ENCODE measurements at places on chromosomes 11 and 22.

- no peak for DNase-seq
Observed at GRCh38 chr22:44284711-44285110, 28.0 kb downstream of the SHISAL1 start.

DNA sequence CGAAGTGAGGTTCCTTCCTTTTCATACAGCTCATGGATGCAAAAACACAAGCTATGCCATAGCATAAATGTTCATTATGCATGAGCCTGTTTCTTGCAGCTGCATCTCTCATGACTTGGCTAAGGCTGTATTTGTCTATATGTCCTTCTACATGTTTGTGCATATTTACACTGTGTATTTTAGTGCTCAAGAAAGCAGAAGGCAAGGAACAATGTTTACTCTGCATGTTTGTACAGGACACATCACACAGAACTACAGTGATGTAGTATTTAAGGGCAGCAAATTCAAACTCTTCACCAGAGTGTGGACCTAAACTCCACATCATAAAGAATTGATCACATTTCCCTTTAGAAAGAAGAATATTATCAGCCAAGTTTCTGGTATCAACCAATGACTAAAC lies 170.3 kb downstream of the CADM1 start:
- DNase-seq = no peak

DNA sequence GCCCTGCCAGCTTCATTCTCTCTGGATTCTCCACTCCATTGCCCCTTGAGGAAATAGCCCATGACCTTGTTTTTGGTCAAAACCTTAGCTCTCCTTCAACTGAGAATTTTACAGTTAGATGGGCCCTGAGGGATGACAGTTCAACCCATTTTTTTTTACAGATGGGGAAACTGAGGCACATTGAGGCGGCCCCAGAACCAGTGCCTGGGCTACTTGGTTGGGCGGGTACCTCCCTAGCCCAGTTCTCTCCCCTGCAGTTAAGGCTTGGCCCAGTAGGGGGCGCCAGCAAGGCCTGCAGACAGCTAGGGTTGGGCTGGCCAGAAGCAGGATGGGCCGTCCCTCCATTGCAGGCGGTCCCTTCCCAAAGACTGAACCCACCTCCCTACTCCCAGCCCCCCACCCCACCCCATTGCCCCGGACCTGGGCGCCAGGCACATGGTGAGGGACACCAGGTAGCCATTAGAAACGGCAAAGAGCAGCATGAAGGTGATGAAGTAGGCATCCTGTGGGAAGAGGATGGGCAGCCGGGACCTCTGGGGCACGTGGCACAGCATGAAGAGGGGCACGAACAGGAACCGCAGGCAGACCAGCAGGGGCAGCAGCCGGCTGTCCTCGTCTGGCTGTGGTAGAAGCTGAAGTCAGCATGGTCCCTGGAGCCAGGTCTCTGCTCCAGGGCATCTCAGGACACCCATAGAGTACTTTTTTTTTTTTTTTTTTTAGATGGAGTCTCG lies 7.6 kb downstream of the SLC29A2 start:
- DNase-seq = peak; percentile 81

DNA sequence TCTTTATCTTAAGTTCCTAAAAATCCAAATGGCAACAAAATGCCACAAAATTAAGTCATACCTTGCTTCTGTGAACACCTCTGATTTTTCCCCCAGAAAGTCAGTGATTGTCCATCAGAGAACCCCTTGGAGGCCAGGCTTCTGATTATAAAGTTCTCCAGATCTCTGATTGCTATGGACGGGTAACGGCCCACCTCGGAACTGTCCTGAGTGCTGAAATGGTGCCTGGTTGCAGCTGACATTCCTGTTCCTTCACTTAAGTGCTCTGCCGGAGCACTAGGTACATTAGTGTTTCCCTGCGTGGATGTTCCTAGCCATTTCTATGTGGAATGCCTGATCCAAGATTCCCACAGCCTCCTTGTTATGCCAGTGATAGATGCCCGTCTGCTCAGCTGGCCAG lies 85.0 kb downstream of the CHST1 start:
- peak; percentile 37 for DNase-seq

- DNase-seq = peak; percentile 74
Observed at GRCh38 chr11:35274909-35275785, 136.2 kb downstream of the CD44 start.

- DNase-seq = peak; percentile 52
Observed at GRCh38 chr22:44412136-44412731, 85.8 kb downstream of the RTL6 start.

DNA sequence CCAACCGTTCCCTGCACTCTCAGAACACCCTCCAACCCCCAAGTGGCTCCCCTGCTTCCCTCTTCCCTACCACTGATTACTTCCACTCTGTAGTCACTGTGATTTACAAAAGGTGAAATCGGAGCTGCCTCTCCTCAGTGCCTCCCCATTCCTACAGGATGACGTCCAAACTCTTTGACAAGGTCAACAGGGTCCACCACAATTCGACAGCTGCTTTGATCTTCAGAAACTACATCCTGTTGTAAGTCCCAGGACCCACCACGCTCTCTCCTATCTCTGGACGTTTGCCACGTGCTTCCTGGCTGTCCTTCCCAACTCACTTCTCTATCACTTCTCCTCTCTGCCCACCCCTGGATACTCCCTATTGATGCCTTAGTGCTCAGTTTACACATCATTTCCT lies 85.0 kb upstream of the EIF3D start:
- no peak for DNase-seq

DNA sequence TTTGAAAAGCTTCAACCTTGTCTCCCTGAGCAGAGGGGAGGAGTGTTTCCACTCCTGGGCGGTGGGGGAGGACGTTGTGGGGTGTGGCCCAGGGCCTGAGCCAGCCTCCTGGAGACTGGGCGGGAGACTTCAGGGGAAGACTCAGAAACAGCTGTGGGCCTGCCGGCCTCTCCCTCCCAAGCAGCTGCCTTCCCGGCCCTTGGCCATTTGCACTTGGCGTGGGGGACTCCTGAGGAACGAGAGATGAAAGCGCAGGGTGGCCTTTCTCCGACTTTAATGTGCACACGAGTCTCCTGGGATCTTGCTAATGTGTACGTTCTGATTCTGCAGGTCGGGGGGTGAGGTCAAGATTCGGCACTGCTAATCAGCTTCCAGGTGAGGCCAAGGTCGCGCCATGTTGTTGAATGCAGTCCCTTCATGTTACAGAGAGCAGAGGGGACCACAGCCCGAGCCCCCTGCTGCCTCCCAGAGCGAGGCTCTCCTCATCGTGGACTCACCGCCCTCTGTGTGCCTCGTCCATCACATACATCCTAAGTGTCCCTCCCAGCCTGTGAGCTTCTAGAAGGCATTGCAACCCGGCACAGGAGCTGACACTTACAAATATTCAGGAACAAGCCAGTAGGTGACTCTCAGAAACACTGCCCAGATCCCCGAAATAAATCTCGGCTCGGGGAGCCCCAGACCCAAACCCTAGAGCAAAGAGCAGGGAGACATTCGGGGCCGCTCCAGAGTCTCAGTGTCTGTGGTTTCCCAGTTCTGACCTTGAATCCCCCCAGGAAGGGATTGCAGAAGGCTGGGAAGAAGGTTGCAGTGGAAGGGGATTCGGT lies 7.7 kb downstream of the LIF start:
- no peak for DNase-seq
